Epithelial cell of esophagus (primary cell): ENCODE measurements at places on chromosomes 12 and 14.
A peak's percentile ranks its signal among the peaks of the same experiment; 100 is the strongest.

DNA sequence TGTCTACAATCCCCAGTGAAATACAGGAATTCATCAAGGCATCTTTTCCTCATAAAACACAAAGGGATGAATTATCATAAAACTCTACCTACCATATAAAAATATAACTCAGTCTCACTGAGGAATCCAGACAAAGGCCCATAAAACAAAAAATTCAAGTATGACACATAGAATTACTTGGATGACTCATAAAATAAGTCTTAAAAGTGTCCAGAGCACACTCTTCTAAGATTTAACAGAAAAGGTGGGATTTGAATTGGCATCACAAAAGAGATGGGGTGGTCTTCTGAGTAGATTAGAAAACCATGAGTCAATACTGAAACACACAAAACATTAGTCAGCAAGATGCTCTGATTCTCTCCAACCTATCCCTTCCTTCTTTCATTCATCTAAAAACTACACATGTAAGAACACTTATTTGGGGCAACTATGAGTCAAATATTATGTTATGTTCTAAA is 202.7 kb upstream of the GARIN6 start:
- DNase-seq = no peak

DNA sequence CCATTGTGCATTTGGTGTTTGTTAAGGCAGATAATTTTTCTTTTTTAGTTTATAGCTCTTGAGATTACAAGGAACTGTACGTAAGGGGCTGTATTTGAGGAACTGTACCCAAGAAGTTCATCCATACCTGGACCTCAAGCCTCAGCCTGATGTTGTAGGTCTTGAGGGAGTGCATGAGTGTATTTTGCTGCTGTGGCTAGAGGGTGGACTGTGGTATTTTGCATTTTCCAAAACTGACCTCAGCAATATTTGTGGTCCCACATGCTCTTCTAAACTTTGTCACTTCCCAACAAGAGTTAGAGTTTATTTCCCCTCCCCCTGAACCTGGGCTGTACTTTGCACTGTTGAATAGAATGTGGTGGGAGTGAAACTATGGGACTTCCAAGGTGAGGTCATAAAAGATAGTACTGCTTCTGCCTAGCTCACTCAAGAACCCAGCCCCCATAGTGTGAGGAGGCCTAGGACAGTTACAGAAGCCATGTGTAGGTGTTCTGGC is 42.2 kb upstream of the FBXO33 start:
- DNase-seq = no peak

- DNase-seq = no peak
Observed at GRCh38 chr14:100666403-100666802, 60.3 kb upstream of the DLK1 start.

DNA sequence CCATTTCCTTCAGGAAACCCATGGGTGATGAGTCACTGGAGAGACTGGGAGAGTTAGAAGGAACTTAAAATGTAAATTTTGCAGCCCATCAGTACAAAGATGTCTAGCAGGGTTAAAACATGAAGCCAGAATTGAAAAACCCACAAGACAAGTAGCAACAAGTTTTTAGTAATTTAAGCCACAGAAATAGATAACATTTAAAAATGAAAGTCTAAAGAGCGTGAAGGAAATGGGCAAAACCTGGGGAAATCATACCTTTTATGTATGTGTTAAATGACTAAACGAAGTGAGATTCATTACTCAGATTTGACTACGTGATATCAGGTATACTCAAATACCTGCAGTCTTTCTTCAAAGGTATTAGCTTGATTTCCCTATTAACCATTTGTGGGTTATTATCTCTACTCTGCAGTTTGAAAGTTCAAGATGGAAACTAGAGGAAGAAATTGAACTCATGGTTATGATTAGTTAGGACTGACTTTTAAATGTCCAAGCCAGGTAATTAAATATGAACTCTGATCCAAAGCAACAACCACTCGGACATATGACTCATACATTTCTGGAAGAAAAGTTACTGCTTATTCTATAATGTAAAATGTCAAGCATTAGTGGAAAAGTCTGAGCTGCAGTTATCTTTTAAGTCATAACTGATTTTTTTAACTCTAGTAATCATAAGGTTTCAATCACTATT is 84.1 kb downstream of the ITPR2 start:
- peak; percentile 70 for DNase-seq

- DNase-seq = peak; percentile 96
Observed at GRCh38 chr14:102280376-102280962, 24.5 kb downstream of the MOK start.

GRCh38 chr14:88130057-88130432 is 125.1 kb downstream of the GPR65 start:
- no peak for DNase-seq

- no peak for DNase-seq
Observed at GRCh38 chr12:563250-563781, 99.9 kb downstream of the NINJ2 start.

GRCh38 chr12:4275016-4275869 is 1.7 kb downstream of the CCND2 start:
- peak; percentile 60 for DNase-seq

DNA sequence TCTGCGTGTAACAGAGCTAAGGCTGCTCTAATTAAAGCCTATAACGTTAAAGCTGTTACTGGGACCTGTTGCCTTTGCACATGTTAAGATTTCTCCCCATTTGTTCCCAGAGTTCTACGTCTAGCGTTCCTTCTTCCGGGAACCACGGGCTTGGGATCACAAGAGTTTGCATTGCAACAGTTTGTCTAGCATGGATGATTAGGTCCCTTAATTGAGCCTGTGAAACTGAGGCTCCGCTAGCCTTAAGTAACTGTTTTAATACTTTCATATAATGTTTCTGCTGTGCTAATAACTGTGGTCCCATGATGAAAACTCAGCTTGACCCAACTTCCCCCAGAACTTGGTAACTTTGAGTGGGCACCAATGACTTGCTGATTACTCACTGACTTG is 16.7 kb upstream of the LYZ start:
- DNase-seq = no peak

GRCh38 chr14:24938593-24938992 is 111.4 kb downstream of the STXBP6 start:
- no peak for DNase-seq
